ENCODE measurements at places on chromosomes 2 and 18.

GRCh38 chr2:230759481-230760167, 47.0 kb downstream of the CAB39 start:
- DNase-seq = no peak

GRCh38 chr2:85259101-85259590, 68.6 kb downstream of the TGOLN2 start:
- DNase-seq = no peak

DNA sequence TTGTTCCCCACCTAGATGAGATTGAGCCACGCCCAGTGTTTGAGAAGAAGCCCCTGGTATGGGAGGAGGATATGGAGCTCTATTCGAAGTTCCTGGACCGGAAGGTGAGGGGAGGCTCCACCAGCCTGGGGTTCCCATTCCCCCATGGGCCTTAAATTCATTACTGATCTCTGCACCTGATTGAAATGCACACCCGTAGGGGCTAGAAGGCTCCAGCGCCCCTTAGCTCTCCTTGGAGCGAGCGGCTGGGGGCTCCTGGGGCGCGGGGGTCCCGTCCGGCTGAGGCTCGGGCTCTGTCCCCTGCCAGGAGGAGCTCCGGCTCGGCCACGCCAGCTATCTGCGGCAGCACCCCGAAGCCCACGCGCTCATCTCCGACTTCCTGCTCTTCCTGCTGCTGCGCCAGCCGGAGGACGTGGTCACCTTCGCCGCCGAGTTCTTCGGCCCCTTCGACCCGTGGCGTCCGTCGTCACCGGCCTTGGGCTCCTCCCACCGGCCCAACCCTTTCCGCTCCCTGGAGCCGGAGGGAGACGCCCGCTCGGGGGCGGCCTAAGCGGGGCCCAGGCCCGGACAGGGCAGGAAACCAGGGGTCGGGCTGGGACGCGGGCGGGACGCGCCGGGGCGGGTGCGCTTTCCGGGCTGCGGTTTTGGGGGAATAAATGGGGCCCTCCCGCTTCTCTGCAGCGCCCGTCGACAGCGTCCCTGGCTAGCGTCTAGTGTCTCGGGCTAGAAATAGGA, 10.9 kb downstream of the CATIP start:
- DNase-seq = peak; percentile 58

GRCh38 chr2:151239624-151240023, 22.0 kb downstream of the RBM43 start:
- DNase-seq = no peak

- DNase-seq = no peak
Observed at GRCh38 chr2:44833171-44834069, 108.1 kb upstream of the SIX3 start.

GRCh38 chr18:77131652-77132368, 773 bp downstream of the MBP start:
- DNase-seq = no peak

GRCh38 chr2:174518395-174518794, 31.6 kb upstream of the GPR155 start:
- DNase-seq = no peak

GRCh38 chr18:12990123-12990475, 1.1 kb upstream of the CEP192 start:
- no peak for DNase-seq

- DNase-seq = no peak
Observed at GRCh38 chr2:120499784-120500495, 154.0 kb downstream of the INHBB start.

GRCh38 chr2:55970500-55970899, 46.9 kb upstream of the EFEMP1 start:
- DNase-seq = no peak

DNA sequence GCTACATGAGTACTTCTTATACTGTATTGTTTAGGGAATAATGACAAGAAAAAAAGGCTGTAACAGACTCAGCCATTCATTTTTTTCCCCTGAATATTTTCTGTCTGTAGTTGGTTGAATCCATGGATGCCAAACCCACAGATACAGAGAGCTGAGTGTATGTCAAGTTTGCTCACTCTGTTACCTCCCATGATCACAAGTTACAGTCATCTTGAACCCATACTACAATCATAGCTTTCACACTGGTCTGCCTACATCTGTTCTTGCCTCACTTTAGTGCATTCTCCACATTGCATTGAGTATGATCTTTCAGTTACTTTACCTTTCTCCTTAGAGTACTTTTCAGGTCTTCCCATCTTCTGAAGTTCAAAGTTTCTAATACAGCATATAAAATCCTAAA, 94.0 kb downstream of the BIRC6 start:
- no peak for DNase-seq

DNA sequence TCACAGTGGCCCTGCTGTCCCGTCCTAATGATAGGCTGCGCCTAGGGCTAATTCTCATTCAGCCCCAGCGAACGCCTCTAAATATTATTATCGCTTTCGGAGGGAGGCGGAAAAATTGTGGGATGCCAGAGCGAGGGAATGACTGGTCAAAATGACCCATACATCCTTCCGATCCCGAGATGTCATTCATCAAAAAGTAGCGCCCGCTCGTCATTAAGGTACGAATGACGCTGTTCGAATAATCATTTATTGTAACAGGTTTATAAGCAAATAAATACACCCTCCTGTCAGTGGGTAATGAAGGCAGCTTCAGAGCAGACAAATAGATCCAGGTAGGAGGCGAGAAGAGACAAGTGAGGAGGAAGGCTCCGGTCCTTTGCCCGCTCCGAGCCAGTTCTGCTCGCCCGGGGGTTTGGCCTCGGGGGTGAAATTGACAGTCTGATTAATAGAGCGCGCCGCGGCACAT, at the start of gene EVX2:
EVX2 (minus strand) TSS at position 167 of the 466 bp plus-strand sequence. CDS start 186 bp downstream, outside the sequence.
- no peak for DNase-seq

DNA sequence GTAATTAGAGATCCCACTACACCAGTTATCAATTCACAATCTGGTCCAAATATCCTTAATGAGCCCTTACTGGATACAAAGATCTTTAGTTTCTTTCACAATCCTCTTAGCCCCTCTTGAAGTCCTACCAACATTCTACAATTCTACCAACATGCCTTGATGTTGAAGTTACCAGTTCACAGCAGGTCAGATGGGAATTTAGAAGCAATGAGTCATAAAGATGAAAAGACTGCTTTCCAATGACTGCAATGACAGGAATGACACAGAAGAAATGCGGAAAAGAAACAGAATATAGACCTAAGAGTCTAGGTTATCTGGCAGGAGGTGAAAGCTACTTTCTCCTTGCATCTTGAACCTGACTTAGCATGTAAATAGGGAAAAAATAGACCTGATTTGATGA, 24.5 kb downstream of the RTTN start:
- no peak for DNase-seq

- DNase-seq = no peak
Observed at GRCh38 chr2:106536490-106536889, 49.3 kb downstream of the CD8B2 start.

DNA sequence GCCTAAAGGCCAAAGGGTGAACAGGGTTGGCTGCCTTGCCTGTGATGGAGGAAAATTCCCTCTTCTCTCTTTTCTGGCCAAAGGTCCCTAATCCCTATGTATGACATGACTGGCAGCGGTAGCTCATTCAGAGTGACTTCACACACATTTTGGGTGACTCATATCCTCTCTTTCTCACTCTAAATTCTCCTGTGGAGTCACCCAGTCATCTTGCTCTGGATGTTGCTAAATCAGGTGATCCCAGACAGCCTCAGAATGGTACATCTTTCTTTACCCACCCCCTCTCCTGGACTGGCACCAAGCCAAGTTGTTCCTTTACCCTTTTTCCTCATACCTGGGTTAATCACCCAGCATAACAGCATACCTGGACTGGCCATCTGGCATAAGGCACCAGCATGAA, 77.2 kb downstream of the NEURL3 start:
- DNase-seq = no peak

GRCh38 chr18:12361770-12362378, 15.2 kb downstream of the AFG3L2 start:
- no peak for DNase-seq

GRCh38 chr18:23331091-23331920, 121.8 kb upstream of the RIOK3 start:
- DNase-seq = no peak

DNA sequence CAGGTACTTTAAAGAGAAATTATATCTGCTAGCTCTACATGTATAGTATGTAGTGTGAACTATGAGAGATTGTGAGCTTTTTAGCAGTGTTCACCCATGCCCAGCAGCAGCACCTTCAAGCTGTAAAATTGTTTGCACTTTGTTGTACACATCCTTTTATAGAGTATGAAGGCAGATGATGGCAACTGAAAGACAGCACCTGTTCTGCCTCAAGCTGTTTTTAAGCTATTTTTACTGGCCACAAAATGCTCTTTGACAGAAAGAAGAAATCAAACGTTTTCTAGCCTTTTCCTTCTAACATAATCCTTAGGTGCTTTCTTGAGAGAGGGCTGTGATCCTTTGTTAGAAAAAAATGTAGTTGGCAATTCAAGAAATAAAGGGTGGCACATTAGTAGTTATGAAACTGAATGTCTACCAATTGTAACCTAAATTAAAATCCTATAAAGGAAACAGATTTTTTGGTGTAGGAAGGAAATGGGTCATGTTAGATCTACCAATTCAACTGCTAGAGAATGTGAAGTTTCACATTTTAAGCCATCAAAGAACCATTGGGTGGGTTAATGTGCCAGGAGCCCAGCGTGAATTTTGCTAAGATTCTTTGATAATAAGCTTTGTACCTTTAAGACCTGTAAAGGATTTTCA, 59.5 kb downstream of the R3HDM1 start:
- no peak for DNase-seq

DNA sequence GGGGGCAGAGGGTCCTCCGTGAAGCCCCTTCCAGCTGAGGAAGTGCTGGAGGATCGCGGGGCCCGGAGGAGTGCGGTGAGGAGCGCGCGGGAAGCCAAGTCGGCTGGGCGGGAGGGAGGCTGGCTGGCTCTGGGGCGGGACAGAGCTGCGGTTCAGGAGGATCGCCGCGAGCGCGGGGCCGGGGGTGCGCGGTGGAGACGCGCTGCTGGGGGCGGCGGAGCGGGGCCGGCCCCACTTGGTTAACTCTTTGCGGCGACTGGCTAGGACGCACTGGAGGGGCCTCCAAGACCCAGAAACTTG, 464 bp downstream of the CYBRD1 start:
- peak; percentile 42 for DNase-seq

- DNase-seq = no peak
Observed at GRCh38 chr2:177771191-177771590, 301.4 kb downstream of the PDE11A start.

DNA sequence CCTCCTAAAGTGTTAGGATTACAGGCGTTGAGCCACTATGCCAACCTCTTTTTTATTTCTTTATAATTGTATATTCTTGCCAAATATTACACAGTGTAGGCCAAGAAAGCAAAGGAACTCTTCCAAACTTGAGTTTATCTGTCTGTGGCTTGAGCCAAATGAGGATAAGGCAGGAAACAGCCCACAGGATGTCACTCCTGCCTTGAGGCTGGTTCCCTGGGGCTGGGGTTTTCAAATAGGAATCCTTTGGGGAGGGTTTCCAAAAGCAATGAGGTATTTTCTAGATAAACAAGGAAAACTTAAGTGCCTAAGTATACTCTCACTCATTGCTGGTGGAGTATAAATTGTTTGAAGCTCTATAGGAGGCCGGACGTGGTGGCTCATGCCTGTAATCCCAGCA, 56.4 kb downstream of the ADCY3 start:
- DNase-seq = no peak

GRCh38 chr2:83459456-83459855, 999.6 kb downstream of the SUCLG1 start:
- DNase-seq = no peak

DNA sequence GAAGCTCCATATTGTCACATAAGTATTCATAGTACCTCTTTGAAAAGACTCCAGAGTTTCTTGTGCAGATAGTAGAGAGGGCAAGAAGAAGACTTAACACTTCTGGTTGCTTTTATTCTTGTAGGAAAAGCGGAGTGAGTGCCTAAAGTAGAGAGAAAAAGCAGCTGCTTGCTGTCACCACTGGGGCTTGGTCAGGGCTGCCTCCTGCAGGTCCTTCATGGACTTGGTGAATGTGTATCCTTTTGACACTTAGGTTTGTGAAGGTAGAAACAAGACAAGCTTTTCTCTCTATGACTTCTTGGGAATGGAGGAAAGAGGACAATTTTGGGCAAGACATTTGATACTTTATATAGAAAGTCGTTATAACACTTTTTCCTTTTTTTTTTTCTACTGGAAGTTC, 312.8 kb upstream of the FANCL start:
- peak; percentile 49 for DNase-seq

DNA sequence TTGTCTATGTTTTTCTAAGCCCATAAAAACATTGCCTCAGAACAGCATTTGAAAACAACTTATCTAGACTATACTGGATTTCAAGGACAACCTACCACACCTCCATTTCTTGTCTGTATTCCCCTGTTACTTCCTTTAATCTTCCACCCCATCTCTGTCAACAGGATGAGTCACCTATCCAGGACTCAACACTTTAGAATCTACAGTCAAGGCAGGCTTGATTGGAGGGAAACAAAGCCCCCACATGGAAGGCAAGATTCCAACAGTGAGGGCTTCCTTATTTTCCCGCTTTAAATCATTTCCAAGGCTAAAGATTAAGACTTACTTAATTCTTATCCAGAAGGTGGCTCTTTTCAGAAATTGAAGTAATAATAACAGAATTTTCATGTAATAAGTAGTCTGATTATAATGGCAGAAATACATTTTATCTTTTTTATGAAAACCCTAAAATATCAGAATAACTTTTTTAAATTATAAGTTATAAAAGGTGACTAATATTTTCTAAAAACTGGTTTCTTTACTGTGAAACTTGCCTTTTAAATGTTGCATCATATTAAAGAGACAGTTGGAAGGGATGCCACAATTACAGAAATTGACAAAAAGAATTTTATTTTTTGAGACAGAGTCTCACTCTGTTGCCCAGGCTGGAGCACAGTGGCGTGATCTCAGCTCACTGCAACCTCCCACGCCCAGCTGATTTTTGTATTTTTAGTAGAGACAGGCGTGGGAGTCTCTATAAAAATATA, 138.7 kb upstream of the CCDC150 start:
- DNase-seq = no peak

GRCh38 chr2:124647663-124648062, 622.6 kb downstream of the CNTNAP5 start:
- DNase-seq = no peak

GRCh38 chr2:111035830-111036441, 84.8 kb upstream of the BCL2L11 start:
- DNase-seq = no peak

DNA sequence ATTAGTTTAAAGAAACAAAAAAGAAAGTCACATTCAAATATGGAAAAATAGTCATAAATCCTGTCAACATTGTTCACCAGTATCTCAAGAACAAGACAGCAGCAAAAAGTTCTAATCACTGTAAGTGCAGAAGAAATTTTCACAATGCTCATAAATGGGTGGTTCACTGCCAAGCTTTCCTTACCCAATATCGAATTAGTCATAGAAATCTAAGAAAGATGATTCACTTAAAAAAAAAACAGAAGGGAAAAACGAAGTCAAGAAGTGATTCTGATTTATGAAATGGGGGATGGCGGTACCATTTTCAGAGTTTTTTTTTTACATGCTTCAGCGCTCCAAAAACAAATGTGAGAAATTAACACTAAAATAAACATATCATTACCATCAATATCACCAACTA, 156.7 kb downstream of the EXOC6B start:
- no peak for DNase-seq
